ENCODE measurements at places on chromosomes 3 and 15. TPM values are rescaled to one million over a fixed set of nuclear protein-coding genes. Genes with fewer than 3 reads are reported as not detected.

The SLC22A14 gene
- not detected for total RNA-seq

The USP4 gene
- total RNA-seq = 23.2 TPM

The WNT5A gene
- 1.6 TPM for total RNA-seq

The OR5K2 gene
- total RNA-seq = not detected

The BOC gene
- total RNA-seq = not detected

The TMEM212 gene
- total RNA-seq = not detected

DNA sequence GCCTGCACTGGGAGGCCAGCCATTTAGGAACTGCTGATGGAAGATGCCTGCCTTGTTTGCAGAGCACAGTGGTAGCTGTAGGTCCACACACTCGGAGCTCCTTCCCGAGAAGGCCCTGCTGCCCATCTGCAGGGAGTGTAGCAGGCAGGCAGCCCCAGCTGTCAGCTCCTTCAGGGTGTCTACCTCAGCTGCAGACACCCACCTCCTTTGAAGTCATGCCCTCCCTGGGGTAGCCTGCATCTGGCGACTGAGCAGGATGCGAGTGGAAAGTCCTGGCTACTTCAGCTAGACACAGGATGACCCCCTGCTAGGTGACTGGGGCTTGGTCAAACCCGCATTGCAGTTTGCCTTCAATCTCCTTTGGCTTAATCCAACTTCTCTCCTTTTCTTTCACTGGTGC lies 93.2 kb upstream of the TLE3 start:
- no peak for DNase-seq

DNA sequence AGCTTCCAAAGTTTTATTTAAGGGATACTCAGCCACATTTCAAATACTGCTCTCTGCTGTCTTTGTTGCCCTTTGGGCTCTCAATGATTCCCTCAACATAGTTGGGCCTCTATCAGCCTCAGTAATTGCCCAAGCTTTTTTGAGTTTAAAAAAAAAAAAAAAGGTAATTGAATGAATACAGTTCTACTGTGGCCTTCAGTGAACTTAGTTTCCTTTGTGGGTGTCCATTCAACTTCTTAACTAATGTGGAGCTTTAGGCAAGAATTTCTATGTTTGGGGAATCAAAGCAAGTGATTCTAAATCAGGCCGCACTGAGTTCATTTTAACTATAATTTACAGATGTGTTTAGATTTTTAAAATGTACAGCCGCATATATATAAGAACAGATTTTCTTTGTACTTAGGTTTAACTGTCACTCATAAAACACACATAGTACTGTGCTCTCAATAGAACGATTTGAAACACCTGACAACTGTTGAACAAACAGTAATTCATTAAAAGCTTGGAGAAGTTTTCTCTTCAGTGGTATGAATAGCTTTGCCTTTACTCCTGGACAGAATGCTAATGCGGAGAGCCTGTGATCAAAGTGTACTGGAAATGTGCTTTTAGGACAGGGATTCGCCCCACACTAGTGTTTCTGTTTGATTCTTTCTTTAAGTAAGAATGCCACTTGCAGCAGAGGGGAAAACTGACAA lies 844.9 kb upstream of the SEMA6D start:
- DNase-seq = no peak

DNA sequence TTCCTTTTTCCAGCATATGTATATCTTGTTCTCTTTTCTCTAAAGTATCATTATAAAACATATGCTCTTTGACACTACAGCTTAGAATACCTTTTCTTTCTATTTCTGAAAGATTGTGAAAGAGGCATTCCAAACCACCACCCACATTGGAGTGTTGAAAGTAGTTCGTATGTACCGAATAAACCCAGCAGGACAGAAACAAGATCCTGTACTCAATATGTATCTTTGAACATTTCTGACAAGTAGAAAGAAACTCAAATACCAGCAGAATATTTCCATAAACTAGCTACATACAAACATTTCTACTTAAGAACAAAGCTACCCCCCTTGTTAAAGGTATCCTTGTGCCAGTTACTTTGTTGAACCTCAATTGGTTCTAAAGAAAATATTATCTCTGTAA lies 415.3 kb upstream of the ALCAM start:
- no peak for DNase-seq

DNA sequence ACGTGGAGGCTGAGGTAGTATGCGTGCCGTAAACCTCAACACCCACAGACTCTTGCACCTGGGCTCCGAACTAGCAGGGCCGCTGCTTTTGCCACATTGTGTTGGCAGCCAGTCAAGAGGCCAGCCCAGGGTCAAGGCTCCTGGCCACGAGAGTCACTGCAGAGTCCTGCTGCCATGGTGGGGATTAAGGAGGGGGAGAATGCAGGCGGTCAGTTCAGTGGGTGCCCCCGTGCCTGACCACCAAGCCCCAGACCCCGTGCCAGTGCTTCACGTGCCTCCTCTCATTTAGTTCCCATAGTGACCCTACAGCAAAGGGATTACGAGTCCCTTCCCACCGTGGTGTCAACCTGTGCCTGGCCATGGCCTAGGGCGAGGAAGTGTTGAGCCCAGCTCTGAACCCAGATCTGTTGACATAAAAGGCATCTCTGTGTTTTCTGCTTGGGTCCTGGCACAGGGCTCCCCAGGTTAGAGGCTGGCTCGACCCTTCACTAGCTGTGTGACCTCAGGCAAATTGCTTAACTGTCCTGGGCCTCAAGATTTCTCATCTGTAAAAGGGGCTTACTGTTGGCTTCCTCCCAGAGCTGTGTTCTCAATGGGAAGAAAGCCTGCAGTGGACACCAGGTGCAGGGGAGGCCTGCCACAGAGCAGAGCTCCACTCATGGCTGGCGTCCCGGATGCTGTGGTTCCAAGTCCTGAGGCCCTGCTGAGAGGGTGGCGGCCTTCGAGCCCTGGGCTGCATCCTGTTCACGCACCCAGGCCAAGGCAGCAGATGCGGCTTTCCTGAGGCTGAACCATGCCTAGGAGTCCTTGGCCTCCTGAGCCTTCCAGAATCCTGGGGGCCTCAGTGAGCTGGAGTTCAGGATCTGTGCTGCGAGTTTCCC lies 32.8 kb downstream of the FBLN2 start:
- DNase-seq = no peak
